ENCODE measurements at places on chromosomes 16 and 17. TPM values are rescaled to one million over a fixed set of nuclear protein-coding genes. Genes with fewer than 3 reads are reported as not detected.

DNA sequence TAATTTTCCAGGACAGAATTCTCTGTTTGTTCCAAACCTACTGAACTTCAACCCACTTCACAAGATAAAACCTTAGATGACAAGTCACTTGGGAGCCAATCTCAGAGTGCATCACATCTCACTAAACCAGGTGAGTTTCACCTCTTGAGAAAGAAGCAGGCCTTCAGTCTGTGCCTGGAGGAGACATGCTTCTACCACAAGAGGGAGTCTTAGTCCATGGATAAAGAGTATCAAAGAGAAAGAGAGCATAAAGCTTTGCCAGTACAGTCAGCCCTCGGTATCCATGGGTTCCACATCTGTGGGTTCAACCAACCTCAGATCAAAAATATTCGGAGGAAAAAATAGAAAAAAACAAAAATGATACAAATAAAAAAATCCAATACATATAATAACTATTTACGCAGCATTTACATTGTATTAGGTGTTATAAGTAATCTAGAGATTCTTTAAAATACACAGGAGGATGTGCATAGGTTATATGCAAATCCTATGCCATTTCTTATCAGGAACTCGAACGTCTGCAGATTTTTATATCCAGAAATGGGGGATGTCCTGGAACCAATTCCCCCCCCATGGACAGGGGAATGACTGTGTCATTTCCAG is 37.7 kb downstream of the DUSP14 start:
- H3K36me3 ChIP-seq: peaks cover 3% of the 10 kb centered on the region
- no peaks in the 10 kb centered on the region for H3K4me1 ChIP-seq
- no peaks in the 10 kb centered on the region for H3K27me3 ChIP-seq
- no peak overlapping the region for H3K27ac ChIP-seq
- DNase-seq: no peak
- no peak overlapping the region for H3K4me3 ChIP-seq

GRCh38 chr17:82021900-82022309 is 773 bp downstream of the CENPX start:
- no peak overlapping the region for H3K27ac ChIP-seq
- H3K4me1 ChIP-seq: no peaks in the 10 kb centered on the region
- no peaks in the 10 kb centered on the region for H3K27me3 ChIP-seq

DNA sequence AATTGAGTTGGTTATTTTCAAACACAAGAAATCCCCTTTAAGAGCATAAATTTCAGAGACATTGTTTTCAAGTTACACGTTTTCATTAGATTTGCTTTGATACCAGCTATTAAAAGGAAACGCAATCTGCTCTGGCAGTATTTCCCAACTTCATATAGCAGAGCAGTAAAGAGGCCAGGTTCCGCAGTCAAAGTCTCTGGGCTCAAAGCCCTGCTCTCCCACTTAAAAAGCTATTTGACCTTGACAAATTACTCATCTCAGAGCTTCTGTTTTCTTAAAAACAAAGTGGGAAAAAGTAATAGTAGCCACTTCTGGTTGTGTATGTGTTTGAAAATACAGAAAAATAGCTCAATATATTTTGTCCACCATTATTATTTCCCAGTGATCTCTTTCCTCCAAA is 89.7 kb upstream of the CDYL2 start:
- H3K27ac ChIP-seq: no peak overlapping the region
- H3K27me3 ChIP-seq: no peaks in the 10 kb centered on the region
- DNase-seq: no peak
- H3K4me3 ChIP-seq: no peak overlapping the region
- no peaks in the 10 kb centered on the region for H3K4me1 ChIP-seq
- no peaks in the 10 kb centered on the region for H3K36me3 ChIP-seq

GRCh38 chr16:18803569-18804462 is 2.5 kb upstream of the ARL6IP1 start:
- DNase-seq: no peak
- H3K36me3 ChIP-seq: peaks cover 1% of the 10 kb centered on the region
- no peaks in the 10 kb centered on the region for H3K4me1 ChIP-seq
- no peak overlapping the region for H3K4me3 ChIP-seq
- H3K27ac ChIP-seq: no peak overlapping the region

DNA sequence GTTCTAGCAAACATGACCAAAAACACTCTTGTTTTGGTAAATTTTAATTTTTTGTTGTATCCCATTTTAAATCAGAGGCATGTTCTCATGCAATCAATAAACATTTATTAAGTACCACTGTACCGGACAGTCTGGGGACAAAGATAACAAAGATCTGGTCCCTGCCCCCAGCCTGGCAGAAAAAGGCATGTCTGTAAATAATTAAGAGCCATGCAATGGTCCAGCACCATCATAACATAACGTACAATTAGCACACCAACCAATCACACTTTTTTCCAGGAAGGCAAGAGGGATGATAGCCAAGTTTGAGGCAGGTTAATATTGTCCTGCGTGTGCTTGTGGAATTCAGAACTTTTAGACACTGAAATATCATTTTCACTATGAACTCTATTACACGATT is 3.5 kb downstream of the KCNJ16 start:
- no peaks in the 10 kb centered on the region for H3K36me3 ChIP-seq
- no peak overlapping the region for H3K27ac ChIP-seq
- no peaks in the 10 kb centered on the region for H3K4me1 ChIP-seq
- DNase-seq: no peak

DNA sequence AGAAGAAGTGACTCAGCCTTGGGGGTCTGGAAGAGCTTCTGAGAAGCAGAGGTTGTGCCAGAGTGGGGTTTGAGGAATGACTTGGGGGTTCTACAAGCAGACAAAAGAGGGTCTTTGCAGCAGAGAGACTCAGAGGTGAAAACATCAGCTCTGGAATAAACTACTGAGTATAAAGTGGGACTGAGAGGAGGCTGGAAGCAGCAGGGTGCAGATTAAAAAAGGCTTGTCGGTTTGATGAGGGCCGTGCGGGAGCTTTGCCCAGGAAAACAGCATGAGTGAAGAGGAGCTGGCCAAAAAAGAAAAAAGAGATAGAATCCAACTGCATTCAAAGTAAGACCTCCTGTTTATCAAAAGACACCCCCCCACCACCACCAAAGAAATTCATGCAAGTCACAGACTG is 13.1 kb upstream of the ACE start:
- no peaks in the 10 kb centered on the region for H3K4me1 ChIP-seq
- H3K27me3 ChIP-seq: no peaks in the 10 kb centered on the region
- H3K27ac ChIP-seq: no peak overlapping the region
- no peaks in the 10 kb centered on the region for H3K36me3 ChIP-seq
- DNase-seq: no peak
- H3K4me3 ChIP-seq: no peak overlapping the region

- H3K27ac ChIP-seq: peak overlapping the region; percentile 25
- no peak for DNase-seq
- H3K36me3 ChIP-seq: no peaks in the 10 kb centered on the region
These were observed 7.1 kb downstream of the NXPH3 start for GRCh38 chr17:49582789-49583188.

GRCh38 chr17:30372755-30373154 is 6.0 kb upstream of the CPD start:
- no peak overlapping the region for H3K4me3 ChIP-seq
- H3K27me3 ChIP-seq: no peaks in the 10 kb centered on the region
- no peaks in the 10 kb centered on the region for H3K36me3 ChIP-seq
- DNase-seq: no peak
- no peak overlapping the region for H3K27ac ChIP-seq

- no peak within 1 kb of the TSS for H3K4me3 ChIP-seq
- H3K27ac ChIP-seq: no peak within 1 kb of the TSS
- H3K36me3 ChIP-seq: no peaks in the 10 kb centered on the region
- no peak for DNase-seq
- no peaks in the 10 kb centered on the region for H3K27me3 ChIP-seq
These were observed at the start of gene TMIGD1 for GRCh38 chr17:30333503-30334360. TSS of gene TMIGD1 (minus strand) at chr17:30334057. CDS start at chr17:30332133, 1,924 bp downstream.

GRCh38 chr17:7186241-7186640 is 7.1 kb upstream of the ASGR1 start:
- no peaks in the 10 kb centered on the region for H3K27me3 ChIP-seq
- H3K27ac ChIP-seq: no peak overlapping the region
- H3K4me3 ChIP-seq: no peak overlapping the region
- no peaks in the 10 kb centered on the region for H3K36me3 ChIP-seq
- H3K4me1 ChIP-seq: no peaks in the 10 kb centered on the region

DNA sequence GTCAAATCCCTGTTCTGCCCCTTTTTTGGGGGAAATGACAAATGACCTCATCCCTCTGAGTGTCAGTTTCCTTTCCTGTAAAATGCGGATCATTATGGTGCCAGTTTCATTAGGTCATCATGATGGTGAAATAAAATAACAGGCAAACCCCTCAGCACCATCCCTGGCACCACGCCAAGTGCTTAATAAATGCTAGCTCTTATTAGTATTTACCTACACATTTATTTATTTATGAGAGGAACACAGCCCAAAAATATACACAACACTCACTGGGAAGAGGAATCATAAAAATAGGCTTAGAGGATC is 28.6 kb upstream of the GPRC5B start:
- peaks cover 2% of the 10 kb centered on the region for H3K27me3 ChIP-seq
- H3K4me3 ChIP-seq: no peak overlapping the region
- no peaks in the 10 kb centered on the region for H3K36me3 ChIP-seq
- DNase-seq: no peak
- no peaks in the 10 kb centered on the region for H3K4me1 ChIP-seq

GRCh38 chr16:10601444-10602408 is 21.3 kb upstream of the EMP2 start:
- no peak overlapping the region for H3K4me3 ChIP-seq
- no peaks in the 10 kb centered on the region for H3K27me3 ChIP-seq
- no peak overlapping the region for H3K27ac ChIP-seq
- no peaks in the 10 kb centered on the region for H3K36me3 ChIP-seq
- no peak for DNase-seq

DNA sequence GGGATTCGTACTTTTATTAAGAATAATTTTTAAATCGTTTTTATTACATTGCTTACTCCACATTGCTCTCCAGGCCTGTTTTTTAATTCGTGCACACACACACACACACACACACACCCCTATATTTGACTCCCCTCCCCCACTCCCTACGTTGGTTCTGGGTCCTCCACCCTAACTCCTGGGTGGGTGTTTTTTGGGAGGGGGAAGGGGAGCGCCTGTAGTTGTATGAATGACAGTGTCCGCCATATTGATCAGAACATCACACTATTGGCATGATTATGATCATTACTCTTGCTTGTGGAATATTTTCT is 1.3 kb downstream of the GNAO1 start:
- H3K4me3 ChIP-seq: no peak overlapping the region
- no peak overlapping the region for H3K27ac ChIP-seq
- DNase-seq: no peak
- no peaks in the 10 kb centered on the region for H3K36me3 ChIP-seq

GRCh38 chr16:27907457-27907972 is 156.0 kb downstream of the GSG1L start:
- H3K4me1 ChIP-seq: no peaks in the 10 kb centered on the region
- no peak overlapping the region for H3K4me3 ChIP-seq
- no peaks in the 10 kb centered on the region for H3K36me3 ChIP-seq
- no peak for DNase-seq

GRCh38 chr16:30741461-30741914 is 6.7 kb upstream of the PHKG2 start:
- H3K27me3 ChIP-seq: no peaks in the 10 kb centered on the region
- H3K4me1 ChIP-seq: no peaks in the 10 kb centered on the region
- DNase-seq: no peak
- H3K36me3 ChIP-seq: peaks cover 2% of the 10 kb centered on the region

- H3K27me3 ChIP-seq: no peaks in the 10 kb centered on the region
- H3K4me1 ChIP-seq: no peaks in the 10 kb centered on the region
- no peak overlapping the region for H3K27ac ChIP-seq
- no peak overlapping the region for H3K4me3 ChIP-seq
These were observed 67.2 kb upstream of the CLEC3A start for GRCh38 chr16:77955127-77955526.

GRCh38 chr17:29076722-29077121 is 33.8 kb downstream of the PIPOX start:
- H3K27me3 ChIP-seq: no peaks in the 10 kb centered on the region
- H3K4me3 ChIP-seq: no peak overlapping the region
- no peak for DNase-seq
- no peaks in the 10 kb centered on the region for H3K4me1 ChIP-seq

GRCh38 chr17:74790161-74791058 is 14.3 kb upstream of the NAT9 start:
- H3K36me3 ChIP-seq: no peaks in the 10 kb centered on the region
- no peak for DNase-seq
- no peak overlapping the region for H3K27ac ChIP-seq
- H3K4me1 ChIP-seq: no peaks in the 10 kb centered on the region

DNA sequence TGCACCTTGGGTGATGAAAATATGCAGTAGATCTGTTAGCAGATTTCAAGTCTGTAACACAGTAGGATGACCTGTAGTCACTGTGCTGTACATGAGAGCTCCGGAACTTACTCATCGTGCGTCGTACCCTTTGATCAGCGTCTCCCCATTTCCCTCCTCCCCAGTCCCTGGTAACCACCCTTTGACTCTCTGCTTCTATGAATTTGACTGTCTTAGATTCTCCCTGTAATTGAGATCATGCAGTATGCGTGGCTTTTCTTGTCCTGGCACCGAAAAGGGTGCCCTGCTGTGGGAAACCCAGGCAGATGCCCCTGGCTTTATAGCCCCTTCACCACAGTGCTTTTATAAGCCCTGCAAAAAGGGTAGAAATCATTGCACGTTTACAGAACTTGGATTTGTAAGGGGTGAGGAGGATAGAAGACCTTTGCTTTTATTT is 20.5 kb downstream of the CLEC16A start:
- no peak overlapping the region for H3K27ac ChIP-seq
- no peaks in the 10 kb centered on the region for H3K4me1 ChIP-seq
- H3K4me3 ChIP-seq: no peak overlapping the region
- DNase-seq: no peak
- H3K27me3 ChIP-seq: no peaks in the 10 kb centered on the region

- no peak overlapping the region for H3K27ac ChIP-seq
- H3K4me1 ChIP-seq: no peaks in the 10 kb centered on the region
- H3K36me3 ChIP-seq: no peaks in the 10 kb centered on the region
- H3K27me3 ChIP-seq: no peaks in the 10 kb centered on the region
These were observed 386.6 kb downstream of the NPIPA8 start for GRCh38 chr16:17949982-17950250.

Gene TM4SF5
- not detected for total RNA-seq

Gene DPEP3
- not detected for total RNA-seq

Gene PRDM7
- not detected for total RNA-seq

Gene NUP93
- 57.5 TPM for total RNA-seq

Gene ARMC5
- total RNA-seq: 7.9 TPM

Gene EIF5A
- total RNA-seq: 198 TPM

Gene BAHCC1
- total RNA-seq: 22.8 TPM

Gene TNK1
- 6.6 TPM for total RNA-seq

Gene MT4
- total RNA-seq: not detected

Gene SLC16A5
- 5.6 TPM for total RNA-seq

Gene GSG1L
- 1.6 TPM for total RNA-seq

Gene KCNJ2
- 5.1 TPM for total RNA-seq

Gene GJD3
- 1.8 TPM for total RNA-seq

Gene CA10
- total RNA-seq: not detected

Gene MYH8
- not detected for total RNA-seq

Gene NOG
- 3.6 TPM for total RNA-seq

Data from aorta (tissue), 5 donors.